Progenitor cell of endocrine pancreas (in vitro differentiated cells): ENCODE measurements at places on chromosomes 7 and 10. TPM values are rescaled to one million over a fixed set of nuclear protein-coding genes. Genes with fewer than 3 reads are reported as not detected.
A peak's percentile ranks its signal among the peaks of the same experiment; 100 is the strongest.

GRCh38 chr10:125023255-125023654, 81.3 kb downstream of the ZRANB1 start:
- no peak for DNase-seq
- H3K36me3 ChIP-seq = peaks cover 34% of the 10 kb centered on the region
- H3K27ac ChIP-seq = peak overlapping the region; percentile 86
- H3K4me1 ChIP-seq = peaks cover 39% of the 10 kb centered on the region

GRCh38 chr10:69223028-69223342, 2.9 kb downstream of the HKDC1 start:
- H3K27ac ChIP-seq = peak overlapping the region; percentile 56
- no peak for DNase-seq
- no peaks in the 10 kb centered on the region for H3K36me3 ChIP-seq
- H3K27me3 ChIP-seq = peaks cover 3% of the 10 kb centered on the region

DNA sequence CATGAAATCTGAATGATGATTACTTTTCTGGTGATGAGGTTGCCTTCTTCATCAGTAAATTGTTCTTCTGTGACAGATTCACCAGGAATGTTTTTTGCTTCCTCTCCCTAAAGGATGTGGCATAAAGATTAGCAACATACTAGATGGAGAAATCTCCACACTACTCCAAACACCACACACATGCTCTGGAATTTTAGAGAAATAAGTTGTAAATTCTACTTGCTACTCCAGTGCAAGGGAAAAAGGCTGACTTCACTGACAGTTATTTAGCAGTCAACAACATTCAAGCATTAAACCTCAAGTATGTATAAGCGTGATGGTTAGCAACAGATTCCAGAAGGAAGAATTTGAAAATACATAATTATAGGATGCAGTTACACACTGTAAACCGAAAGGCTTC, 137.9 kb upstream of the CCDC6 start:
- no peak overlapping the region for H3K27ac ChIP-seq
- H3K36me3 ChIP-seq = peaks cover 5% of the 10 kb centered on the region
- no peak overlapping the region for H3K4me3 ChIP-seq
- peaks cover 53% of the 10 kb centered on the region for H3K4me1 ChIP-seq

DNA sequence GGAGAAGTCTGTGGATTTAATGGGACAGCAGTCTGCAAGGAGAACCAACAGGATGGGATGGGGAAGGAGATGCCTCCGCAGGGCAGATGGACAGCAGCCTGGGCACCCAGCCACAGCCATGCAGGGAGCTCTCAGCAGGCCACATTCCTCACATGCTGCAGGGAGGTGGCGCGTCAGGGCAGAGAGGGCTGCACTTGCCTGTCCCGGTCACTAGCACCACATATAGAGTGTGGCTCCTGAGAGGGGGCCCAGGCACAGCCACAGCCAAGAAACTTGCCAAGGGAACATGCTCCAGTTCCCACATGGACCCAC, 86.8 kb upstream of the ZMIZ1 start:
- peaks cover 7% of the 10 kb centered on the region for H3K4me1 ChIP-seq
- no peak overlapping the region for H3K27ac ChIP-seq
- no peak overlapping the region for H3K4me3 ChIP-seq
- no peak for DNase-seq
- no peaks in the 10 kb centered on the region for H3K36me3 ChIP-seq

DNA sequence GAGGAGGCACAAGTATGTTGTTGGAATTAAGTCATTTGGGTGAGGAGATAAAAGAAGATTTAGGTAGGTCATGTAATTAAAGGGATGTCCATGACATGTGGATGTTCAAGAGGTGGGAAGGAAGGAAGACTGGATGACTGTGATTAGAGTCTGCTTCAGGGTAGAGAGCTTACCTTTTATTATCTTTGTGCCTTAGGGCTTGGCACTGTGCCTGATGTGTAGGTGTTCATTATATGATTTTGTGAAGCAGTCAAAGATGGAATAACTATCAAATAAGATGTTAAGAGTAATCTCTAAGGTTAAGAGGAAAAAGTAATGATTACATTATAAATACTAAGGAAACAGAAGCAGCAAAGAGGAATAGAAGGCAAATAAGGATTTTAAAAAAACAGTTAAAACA, 97.8 kb downstream of the CDK14 start:
- H3K27ac ChIP-seq = peak overlapping the region; percentile 6
- no peak overlapping the region for H3K4me3 ChIP-seq
- H3K4me1 ChIP-seq = peaks cover 14% of the 10 kb centered on the region
- no peaks in the 10 kb centered on the region for H3K27me3 ChIP-seq
- no peak for DNase-seq
- H3K36me3 ChIP-seq = peaks cover 17% of the 10 kb centered on the region

DNA sequence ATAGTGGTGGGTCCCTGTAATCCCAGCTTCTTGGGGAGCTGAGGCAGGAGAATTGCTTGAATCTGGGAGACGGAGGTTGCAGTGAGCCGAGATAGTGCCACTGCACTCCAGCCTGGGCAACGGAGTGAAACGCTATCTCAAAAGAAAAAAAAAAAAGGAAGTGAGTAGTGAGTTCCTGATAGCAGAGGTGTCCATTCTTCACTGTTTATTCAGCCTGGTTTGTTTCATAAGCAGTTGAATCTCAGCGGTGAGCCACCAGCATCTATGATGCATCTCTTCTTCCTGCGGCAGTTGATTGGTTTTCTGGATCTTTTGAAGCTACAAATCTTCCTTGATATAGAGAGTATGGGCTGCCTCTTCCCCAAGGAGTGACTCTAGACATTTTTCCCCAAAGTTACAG, 316.1 kb upstream of the MTPN start:
- H3K27ac ChIP-seq = no peak overlapping the region
- DNase-seq = no peak
- no peaks in the 10 kb centered on the region for H3K27me3 ChIP-seq
- no peaks in the 10 kb centered on the region for H3K36me3 ChIP-seq

DNA sequence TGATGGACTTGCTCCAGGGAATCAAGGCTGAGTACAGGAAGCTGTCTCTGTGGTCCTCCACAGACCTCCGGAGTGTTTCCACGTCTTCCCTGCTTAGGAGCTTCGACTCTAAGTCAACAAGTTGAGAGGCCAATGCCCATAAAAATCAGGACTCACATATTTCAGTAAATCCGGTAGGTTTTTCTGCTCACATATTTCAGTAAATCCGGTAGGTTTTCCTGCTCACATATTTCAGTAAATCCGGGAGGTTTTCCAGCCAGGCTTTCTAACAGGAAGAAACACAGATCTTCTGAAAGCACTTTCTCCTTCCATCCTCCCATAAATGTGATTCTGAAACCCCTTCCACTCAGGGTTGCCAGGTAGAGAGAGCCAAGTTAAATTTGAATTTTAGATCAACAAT, 340.1 kb upstream of the SHH start:
- H3K27ac ChIP-seq = no peak overlapping the region
- peaks cover 18% of the 10 kb centered on the region for H3K4me1 ChIP-seq
- H3K36me3 ChIP-seq = no peaks in the 10 kb centered on the region
- peaks cover 17% of the 10 kb centered on the region for H3K27me3 ChIP-seq
- no peak overlapping the region for H3K4me3 ChIP-seq

GRCh38 chr10:58477122-58477521, 35.5 kb upstream of the BICC1 start:
- no peaks in the 10 kb centered on the region for H3K36me3 ChIP-seq
- DNase-seq = no peak
- H3K4me3 ChIP-seq = no peak overlapping the region
- no peaks in the 10 kb centered on the region for H3K4me1 ChIP-seq
- no peak overlapping the region for H3K27ac ChIP-seq

- no peak overlapping the region for H3K27ac ChIP-seq
- no peaks in the 10 kb centered on the region for H3K27me3 ChIP-seq
- H3K4me3 ChIP-seq = no peak overlapping the region
- no peaks in the 10 kb centered on the region for H3K4me1 ChIP-seq
- H3K36me3 ChIP-seq = peaks cover 17% of the 10 kb centered on the region
Observed at GRCh38 chr7:30196408-30196807, 61.6 kb downstream of the MTURN start.

- H3K27ac ChIP-seq = no peak overlapping the region
- peaks cover 11% of the 10 kb centered on the region for H3K27me3 ChIP-seq
- H3K4me1 ChIP-seq = peaks cover 5% of the 10 kb centered on the region
Observed at GRCh38 chr10:58064714-58065528, 202.8 kb downstream of the IPMK start.

- no peaks in the 10 kb centered on the region for H3K27me3 ChIP-seq
- H3K4me1 ChIP-seq = no peaks in the 10 kb centered on the region
- no peak overlapping the region for H3K27ac ChIP-seq
- no peak overlapping the region for H3K4me3 ChIP-seq
- DNase-seq = no peak
Observed at GRCh38 chr7:10707519-10707918, 266.2 kb upstream of the PHF14 start.

- H3K36me3 ChIP-seq = peaks cover 5% of the 10 kb centered on the region
- no peak overlapping the region for H3K27ac ChIP-seq
- H3K4me1 ChIP-seq = peaks cover 6% of the 10 kb centered on the region
- no peak for DNase-seq
- no peaks in the 10 kb centered on the region for H3K27me3 ChIP-seq
Observed at GRCh38 chr7:112782498-112782897, 7.7 kb downstream of the TMEM168 start.

DNA sequence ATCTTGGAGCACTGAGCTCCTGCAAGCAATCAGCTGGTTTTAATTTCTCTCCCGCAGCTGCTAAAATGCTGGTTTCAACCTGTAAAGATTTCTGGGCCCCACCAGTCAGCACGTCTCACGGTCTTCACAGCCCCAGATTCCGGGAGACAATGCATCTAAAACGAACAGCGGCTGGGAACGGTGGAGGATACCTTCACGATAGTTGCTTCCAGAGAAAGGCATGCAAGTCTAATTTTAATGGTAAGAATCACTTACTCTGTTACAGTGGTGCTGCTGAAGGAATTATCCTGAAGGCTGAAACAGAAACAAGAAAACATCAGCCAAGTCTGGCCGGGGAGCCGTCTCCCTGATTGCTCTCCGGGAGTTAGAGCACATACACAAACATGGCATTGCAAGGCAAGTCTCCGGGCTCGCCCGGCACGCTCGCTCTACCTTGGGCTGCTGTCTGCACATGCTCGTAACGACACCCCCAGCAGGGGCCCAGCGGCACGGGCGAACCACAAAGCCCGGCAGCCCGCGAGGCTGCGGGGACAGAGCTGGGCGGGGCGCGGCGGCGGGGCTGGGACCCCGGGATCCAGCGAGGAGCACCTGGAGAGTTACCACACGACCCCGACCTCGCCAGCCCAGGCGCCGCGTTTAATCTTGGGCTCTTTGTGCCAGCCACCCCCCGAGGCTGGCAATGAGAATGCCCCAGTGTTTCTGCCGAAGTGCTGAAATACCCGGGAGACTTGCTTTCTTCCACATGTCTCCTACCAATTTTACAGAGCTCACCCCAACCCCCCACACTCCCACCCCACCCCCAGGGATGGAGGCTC, at the start of gene FAM13C:
Gene FAM13C, minus strand, starts transcription at position 406 of the 815 bp plus-strand sequence. Its CDS starts 89 bp downstream, at position 317.
- peak; percentile 57 for DNase-seq
- H3K4me3 ChIP-seq = peak within 1 kb of the TSS; percentile 86
- peak within 1 kb of the TSS; percentile 95 for H3K27ac ChIP-seq

GRCh38 chr10:88989824-88990383, 694 bp upstream of the FAS start:
- H3K4me1 ChIP-seq = peaks cover 5% of the 10 kb centered on the region
- no peaks in the 10 kb centered on the region for H3K36me3 ChIP-seq
- peak overlapping the region; percentile 89 for H3K4me3 ChIP-seq
- DNase-seq = no peak
- peaks cover 58% of the 10 kb centered on the region for H3K27me3 ChIP-seq

DNA sequence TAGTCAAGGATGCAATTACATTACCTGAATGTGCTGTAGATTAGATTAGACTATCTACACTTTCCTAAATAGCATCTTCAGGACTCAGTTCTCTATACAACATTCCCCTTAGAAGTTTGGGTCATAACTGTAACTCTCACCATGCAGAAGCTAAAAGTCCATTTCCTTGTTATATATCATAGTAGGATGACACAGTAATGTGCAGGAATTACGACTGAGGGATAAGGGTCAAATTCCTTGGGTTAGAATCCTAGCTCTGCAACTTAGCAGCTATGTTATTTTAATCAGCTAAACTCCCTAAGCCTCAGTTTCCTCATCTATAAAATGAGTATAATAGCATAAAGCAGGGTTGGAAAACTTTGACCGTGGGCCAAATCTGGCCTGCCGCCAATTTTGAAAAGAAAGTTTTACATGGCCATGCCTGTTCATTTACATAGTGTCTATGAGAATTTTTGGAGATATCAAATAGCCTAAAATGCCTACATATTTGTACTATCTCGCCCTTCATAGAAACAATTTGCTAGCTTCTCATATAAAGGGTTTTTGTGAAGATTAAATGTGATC, 14.8 kb downstream of the NRCAM start:
- H3K27me3 ChIP-seq = no peaks in the 10 kb centered on the region
- H3K27ac ChIP-seq = no peak overlapping the region
- H3K4me3 ChIP-seq = no peak overlapping the region
- DNase-seq = no peak
- H3K4me1 ChIP-seq = peaks cover 1% of the 10 kb centered on the region

GRCh38 chr7:77954773-77955555, 156.4 kb downstream of the PHTF2 start:
- DNase-seq = no peak
- no peaks in the 10 kb centered on the region for H3K36me3 ChIP-seq
- H3K27ac ChIP-seq = no peak overlapping the region
- no peaks in the 10 kb centered on the region for H3K27me3 ChIP-seq
- H3K4me1 ChIP-seq = peaks cover 2% of the 10 kb centered on the region
- no peak overlapping the region for H3K4me3 ChIP-seq

- no peaks in the 10 kb centered on the region for H3K4me1 ChIP-seq
- no peak overlapping the region for H3K4me3 ChIP-seq
- no peak for DNase-seq
- no peaks in the 10 kb centered on the region for H3K27me3 ChIP-seq
Observed at GRCh38 chr10:108249940-108250339, 1085.4 kb upstream of the SORCS1 start.

GRCh38 chr7:45147858-45148652, 9.5 kb upstream of the RAMP3 start:
- no peak for DNase-seq
- no peaks in the 10 kb centered on the region for H3K4me1 ChIP-seq
- no peaks in the 10 kb centered on the region for H3K36me3 ChIP-seq
- H3K27me3 ChIP-seq = peaks cover 29% of the 10 kb centered on the region
- no peak overlapping the region for H3K27ac ChIP-seq
- no peak overlapping the region for H3K4me3 ChIP-seq

OR6V1 gene
- not detected in 2 replicates for total RNA-seq

SYCE1 gene
- total RNA-seq = not detected in 2 replicates

DKK1 gene
- total RNA-seq = 2.5 and 4.7 TPM in 2 replicates

C10orf53 gene
- not detected in 2 replicates for total RNA-seq

GCC1 gene
- total RNA-seq = 17.4 and 17.5 TPM in 2 replicates

HOXA3 gene
- 77.4 and 85.5 TPM in 2 replicates for total RNA-seq

PLPP4 gene
- total RNA-seq = not detected in 2 replicates

CHST15 gene
- total RNA-seq = 7.9 and 8.1 TPM in 2 replicates

WNT16 gene
- total RNA-seq = not detected in 2 replicates
